ENCODE measurements at places on chromosomes 6 and 20.

GRCh38 chr6:133577851-133578250 lies 311.1 kb upstream of the TCF21 start:
- no peak for DNase-seq

GRCh38 chr20:47708953-47709833 lies 76.1 kb downstream of the SULF2 start:
- DNase-seq, result no peak

- peak; percentile 55 for DNase-seq
These were observed 51.9 kb upstream of the UBR2 start for GRCh38 chr6:42511803-42512422.

GRCh38 chr6:44868910-44869309 lies 459.2 kb upstream of the RUNX2 start:
- DNase-seq, result no peak

- no peak for DNase-seq
These were observed 96.1 kb downstream of the ATXN1 start for GRCh38 chr6:16665182-16665581.

GRCh38 chr20:18276821-18277220 lies 11.5 kb upstream of the ZNF133 start:
- DNase-seq, result peak; percentile 68
